Peyer's patch (tissue), 4 donors: ENCODE measurements at places on chromosomes 13 and 19. TPM values are rescaled to one million over a fixed set of nuclear protein-coding genes. Genes with fewer than 3 reads are reported as not detected.

TINCR gene
- 1.2 TPM for total RNA-seq

- no peak overlapping the region for H3K4me3 ChIP-seq
- no peak overlapping the region for H3K27ac ChIP-seq
- peaks cover 27% of the 10 kb centered on the region for H3K4me1 ChIP-seq
- no peaks in the 10 kb centered on the region for H3K27me3 ChIP-seq
Observed at GRCh38 chr19:46353730-46354528, 7.0 kb downstream of the PPP5C start.

- no peak for DNase-seq
- no peak overlapping the region for H3K4me3 ChIP-seq
- H3K27me3 ChIP-seq = no peaks in the 10 kb centered on the region
- no peaks in the 10 kb centered on the region for H3K4me1 ChIP-seq
- H3K36me3 ChIP-seq = no peaks in the 10 kb centered on the region
- H3K27ac ChIP-seq = no peak overlapping the region
Observed at GRCh38 chr13:85651440-85651839, 147.8 kb downstream of the SLITRK6 start.

GRCh38 chr13:110592665-110593064, 22.7 kb upstream of the NAXD start:
- no peaks in the 10 kb centered on the region for H3K4me1 ChIP-seq
- H3K27ac ChIP-seq = no peak overlapping the region
- H3K36me3 ChIP-seq = no peaks in the 10 kb centered on the region
- no peak for DNase-seq
- no peak overlapping the region for H3K4me3 ChIP-seq

DNA sequence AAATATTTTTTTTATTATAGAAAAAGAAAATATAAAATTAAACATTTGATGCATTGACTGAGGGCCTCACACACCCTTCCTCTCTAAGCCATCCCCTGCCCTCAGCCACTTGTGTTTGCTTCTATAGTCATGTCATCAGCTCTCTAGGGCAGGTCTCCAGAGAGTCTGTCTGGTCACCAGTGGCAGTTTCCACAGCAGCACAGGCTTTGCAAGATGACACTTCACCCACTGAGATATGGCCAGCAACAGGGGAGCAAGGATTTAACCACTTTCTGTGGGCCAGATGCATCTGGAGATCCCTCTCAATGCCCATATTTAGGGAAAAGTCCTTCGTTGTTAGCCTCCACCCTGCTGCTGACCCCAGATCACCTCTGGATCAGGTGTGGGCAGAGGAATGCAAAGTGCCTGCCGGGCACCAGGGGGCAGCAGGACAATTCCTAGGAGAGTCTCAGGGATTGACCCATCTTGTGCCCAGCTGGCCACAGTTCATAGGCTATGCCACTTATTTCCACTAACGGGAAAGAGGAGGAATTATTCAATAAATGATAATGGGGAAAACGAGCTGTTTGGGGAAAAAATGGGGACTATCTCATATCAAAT, 4.8 kb downstream of the ABCC4 start:
- no peaks in the 10 kb centered on the region for H3K36me3 ChIP-seq
- peak; percentile 77 for DNase-seq
- H3K4me3 ChIP-seq = no peak overlapping the region

CEACAM5 gene
- 113 TPM for total RNA-seq

GRCh38 chr19:43778651-43779050, 2.1 kb downstream of the KCNN4 start:
- no peak overlapping the region for H3K4me3 ChIP-seq
- no peaks in the 10 kb centered on the region for H3K27me3 ChIP-seq
- H3K4me1 ChIP-seq = peaks cover 12% of the 10 kb centered on the region
- DNase-seq = no peak

ATP4A gene
- not detected for total RNA-seq

- no peaks in the 10 kb centered on the region for H3K27me3 ChIP-seq
- H3K36me3 ChIP-seq = no peaks in the 10 kb centered on the region
- H3K4me1 ChIP-seq = no peaks in the 10 kb centered on the region
- no peak overlapping the region for H3K27ac ChIP-seq
- DNase-seq = no peak
Observed at GRCh38 chr13:78758549-78758948, 99.6 kb upstream of the OBI1 start.

GRCh38 chr19:543910-544608, at the start of gene GZMM:
GZMM (plus strand) TSS chr19:544053; CDS start chr19:544072, 19 bp downstream.
- no peak within 1 kb of the TSS for H3K27ac ChIP-seq
- H3K4me1 ChIP-seq = no peaks in the 10 kb centered on the region
- H3K36me3 ChIP-seq = peaks cover 22% of the 10 kb centered on the region
- H3K4me3 ChIP-seq = peak within 1 kb of the TSS; percentile 31
- peak; percentile 73 for DNase-seq
- H3K27me3 ChIP-seq = no peaks in the 10 kb centered on the region

ZNF90 gene
- 0.70 TPM for total RNA-seq

DMRTC2 gene
- not detected for total RNA-seq

DNA sequence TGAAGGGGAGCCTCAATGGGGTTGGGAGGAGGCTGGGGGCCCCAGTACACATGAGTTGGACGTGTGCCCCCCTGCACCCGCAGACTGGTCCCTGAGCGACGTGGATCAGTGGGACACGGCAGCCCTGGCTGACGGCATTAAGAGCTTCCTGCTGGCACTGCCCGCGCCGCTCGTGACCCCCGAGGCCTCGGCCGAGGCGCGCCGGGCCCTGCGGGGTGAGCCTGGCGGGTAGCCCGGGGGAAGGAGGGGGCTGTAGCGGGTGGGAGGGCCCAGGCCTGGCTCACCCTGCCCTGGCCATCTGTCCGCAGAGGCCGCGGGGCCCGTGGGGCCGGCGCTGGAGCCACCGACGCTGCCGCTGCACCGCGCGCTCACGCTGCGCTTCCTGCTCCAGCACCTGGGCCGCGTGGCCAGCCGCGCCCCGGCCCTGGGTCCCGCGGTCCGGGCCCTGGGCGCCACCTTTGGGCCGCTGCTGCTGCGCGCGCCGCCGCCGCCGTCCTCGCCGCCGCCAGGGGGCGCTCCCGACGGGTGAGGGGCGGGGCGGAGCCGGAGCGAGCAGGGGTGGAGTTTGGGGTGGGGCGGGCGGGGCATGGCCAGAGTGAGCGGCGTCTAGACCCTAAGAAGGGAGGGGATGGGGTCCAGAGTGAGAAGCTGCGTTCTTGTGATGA, 8.1 kb downstream of the PIK3R2 start:
- no peaks in the 10 kb centered on the region for H3K27me3 ChIP-seq
- no peaks in the 10 kb centered on the region for H3K36me3 ChIP-seq
- peak overlapping the region; percentile 78 for H3K27ac ChIP-seq
- H3K4me1 ChIP-seq = peaks cover 31% of the 10 kb centered on the region
- H3K4me3 ChIP-seq = peak overlapping the region; percentile 43

GRCh38 chr13:109158383-109158782, 529.0 kb downstream of the MYO16 start:
- H3K27me3 ChIP-seq = no peaks in the 10 kb centered on the region
- H3K4me1 ChIP-seq = no peaks in the 10 kb centered on the region
- no peak overlapping the region for H3K27ac ChIP-seq
- H3K4me3 ChIP-seq = no peak overlapping the region
- DNase-seq = no peak

DNA sequence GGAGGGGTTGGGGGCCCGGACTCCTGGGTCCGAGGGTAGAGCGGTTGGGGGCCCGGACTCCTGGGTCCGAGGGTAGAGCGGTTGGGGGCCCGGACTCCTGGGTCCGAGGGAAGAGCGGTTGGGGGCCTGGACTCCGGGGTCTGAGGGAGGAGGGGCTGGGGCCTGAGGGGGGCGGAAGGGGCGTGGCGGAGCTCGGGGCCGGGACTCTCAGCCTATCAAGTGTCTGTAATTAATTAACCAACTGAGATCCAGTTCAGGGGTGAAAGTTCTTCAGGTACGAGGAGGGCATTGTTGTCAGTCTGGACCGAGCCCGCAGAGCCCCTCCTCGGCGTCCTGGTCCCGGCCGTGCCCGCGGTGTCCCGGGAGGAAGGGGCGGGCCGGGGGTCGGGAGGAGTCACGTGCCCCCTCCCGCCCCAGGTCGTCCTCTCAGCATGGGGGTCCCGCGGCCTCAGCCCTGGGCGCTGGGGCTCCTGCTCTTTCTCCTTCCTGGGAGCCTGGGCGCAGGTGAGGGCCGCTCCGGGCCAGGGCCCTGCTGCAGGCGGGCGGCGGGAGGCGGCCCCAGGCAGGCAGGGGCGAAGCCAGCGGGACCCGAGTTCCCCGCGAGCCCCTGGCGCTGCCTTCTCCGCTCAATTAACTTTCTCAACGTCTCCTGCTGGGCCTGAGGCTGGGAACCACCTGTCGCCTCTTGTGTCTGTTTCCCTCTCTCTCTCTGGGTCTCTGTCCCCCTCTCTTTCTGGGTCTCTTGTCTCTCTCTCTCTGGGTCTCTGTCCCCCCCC, 697 bp downstream of the FCGRT start:
- H3K4me1 ChIP-seq = peaks cover 10% of the 10 kb centered on the region
- H3K4me3 ChIP-seq = peak overlapping the region; percentile 84
- H3K36me3 ChIP-seq = no peaks in the 10 kb centered on the region
- peak; percentile 82 for DNase-seq
- H3K27me3 ChIP-seq = no peaks in the 10 kb centered on the region
